CD4-positive, alpha-beta T cell treated with Interleukin-21 for 1 hour (primary cell): ENCODE measurements at places on chromosomes 12 and 14.

GRCh38 chr12:64679487-64680001, 69.2 kb downstream of the RASSF3 start:
- DNase-seq: peak; percentile 79

DNA sequence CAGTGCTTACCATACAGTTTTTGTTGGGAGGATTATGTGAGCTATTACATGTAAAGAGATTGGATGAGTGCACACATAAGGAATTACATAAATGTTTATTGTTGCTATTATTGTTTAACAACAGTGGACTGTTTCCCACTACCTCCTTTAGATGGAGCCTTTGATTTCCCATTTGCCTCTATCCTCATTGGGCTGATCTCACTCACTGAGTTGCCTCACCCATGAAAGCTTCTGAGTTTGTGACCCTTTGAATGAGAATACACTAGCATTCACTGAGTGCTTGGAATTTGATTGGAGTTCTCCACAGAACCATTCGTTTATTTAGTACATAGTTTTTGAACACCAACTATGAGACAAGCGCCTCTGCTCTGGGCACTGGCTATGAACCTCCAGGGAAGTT, 121.0 kb downstream of the HELB start:
- DNase-seq: no peak

- DNase-seq: no peak
Observed at GRCh38 chr12:92224685-92225331, 79.2 kb upstream of the BTG1 start.

DNA sequence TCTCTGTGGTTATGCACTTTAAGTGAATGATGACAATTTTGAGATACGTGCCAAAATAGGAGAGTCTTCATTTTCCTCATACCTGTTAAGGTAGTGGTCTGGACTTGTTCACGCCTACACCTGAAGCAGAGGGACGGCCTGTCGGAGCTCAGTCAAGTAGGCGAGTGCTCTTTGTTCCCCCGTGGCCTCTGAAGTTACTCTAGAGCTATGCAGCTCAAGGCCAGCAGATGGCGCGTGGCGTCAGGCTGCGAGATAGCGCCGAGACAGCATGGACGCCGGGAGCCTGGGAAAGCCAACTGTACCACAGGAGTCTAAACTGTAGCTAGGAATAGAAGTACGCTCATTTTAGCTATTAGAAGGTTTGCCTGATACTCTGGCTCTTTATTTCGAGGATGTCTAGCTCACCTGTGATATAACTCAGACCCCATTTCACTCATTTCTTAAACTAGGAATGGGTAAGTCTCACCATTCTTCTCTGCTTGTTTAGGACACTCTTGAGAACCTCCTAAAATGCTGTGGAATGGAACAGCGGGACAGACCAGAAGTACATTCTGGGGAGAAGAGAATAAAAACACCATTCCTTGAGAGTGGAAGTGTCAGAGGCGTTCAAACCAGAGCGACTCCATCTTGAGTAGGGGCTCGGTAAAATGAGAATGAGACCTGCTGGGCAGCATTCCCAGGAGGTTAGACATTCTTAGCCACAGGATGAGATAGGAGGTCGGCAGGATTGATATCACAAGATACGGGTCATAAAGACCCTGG, 267.4 kb upstream of the HMGA2 start:
- DNase-seq: peak; percentile 50

- DNase-seq: no peak
Observed at GRCh38 chr12:22101749-22102243, 55.8 kb downstream of the CMAS start.

GRCh38 chr14:103735439-103735814, 19.8 kb downstream of the ZFYVE21 start:
- no peak for DNase-seq

DNA sequence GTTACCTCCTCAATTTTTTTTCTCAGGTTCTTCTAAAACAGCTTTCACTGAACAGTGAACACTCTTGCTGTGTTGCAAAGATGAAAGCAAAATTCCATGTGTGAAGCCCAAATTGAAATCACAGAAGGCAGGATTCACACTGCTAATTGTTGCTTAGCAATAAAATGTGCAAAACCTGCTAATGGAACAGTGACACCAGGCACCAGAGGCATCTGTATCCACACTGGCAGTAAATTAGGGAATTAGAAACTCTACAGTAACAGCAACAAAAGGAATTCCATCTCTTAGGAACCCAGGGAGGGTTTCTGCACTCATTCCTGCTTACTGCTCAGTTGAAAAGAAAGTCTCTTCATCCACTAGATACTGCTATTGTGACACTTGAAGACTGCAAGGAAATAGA, 202.3 kb downstream of the GXYLT1 start:
- DNase-seq: no peak

DNA sequence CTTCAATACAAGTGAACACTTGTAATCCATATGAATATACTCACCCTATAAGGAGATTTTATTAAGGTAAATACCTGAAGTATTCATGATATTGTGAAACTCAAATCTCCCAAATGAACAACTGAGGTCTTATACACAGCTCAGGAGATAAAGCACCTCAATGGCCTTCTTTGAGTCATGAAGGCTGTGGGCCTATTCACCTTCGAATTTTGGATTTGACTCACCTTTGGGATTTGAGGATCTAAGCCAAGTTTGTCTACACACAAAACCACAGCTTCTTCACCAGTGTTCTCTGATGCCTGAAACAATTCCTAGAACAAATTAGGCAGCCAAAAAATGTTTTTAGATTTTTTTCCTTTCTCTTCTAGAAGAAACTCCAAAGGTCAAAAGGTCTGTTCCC, 194.1 kb downstream of the NUAK1 start:
- no peak for DNase-seq

- no peak for DNase-seq
Observed at GRCh38 chr14:71429902-71430301, 502.3 kb upstream of the RGS6 start.

DNA sequence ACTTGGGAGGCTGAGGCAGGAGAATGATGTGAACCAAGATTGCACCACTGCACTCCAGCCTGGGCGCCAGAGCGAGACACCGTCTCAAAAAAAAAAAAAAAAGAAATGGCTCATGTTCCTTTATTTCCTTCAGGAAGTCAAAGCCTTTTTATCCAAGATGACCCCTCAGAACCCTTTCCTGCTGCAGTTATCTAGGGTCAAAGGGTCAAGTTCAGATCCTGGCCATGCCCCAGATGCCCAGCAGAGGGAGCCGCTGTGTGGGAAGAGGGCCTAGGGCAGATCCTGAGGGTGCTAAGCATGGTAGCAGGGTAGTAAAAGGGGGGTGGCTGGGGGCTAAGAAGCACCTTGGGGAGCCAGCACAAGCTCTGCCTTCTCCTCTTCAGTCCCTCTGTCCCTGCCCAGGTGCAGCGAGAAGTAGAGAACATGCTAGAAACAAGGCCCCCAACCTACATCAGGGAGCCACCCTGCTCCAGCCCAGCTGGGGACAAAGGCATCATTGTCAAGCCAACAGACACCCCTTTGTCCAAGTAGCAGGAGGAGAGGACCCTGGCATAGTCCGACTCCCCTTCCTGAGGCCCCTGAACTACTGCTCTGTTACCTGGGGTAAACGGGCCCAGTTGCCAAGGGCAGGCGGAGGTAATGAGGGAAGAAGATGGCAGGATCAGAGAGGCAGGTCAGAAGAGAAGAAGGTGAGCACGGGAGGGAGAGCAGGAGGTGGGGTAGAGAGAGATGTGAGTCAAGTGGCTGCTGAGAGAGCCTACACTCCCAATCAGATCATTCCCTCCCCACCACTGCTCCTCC, 6.5 kb downstream of the NFE2 start:
- peak; percentile 68 for DNase-seq

- peak; percentile 1 for DNase-seq
Observed at GRCh38 chr12:63151623-63152320, 771 bp upstream of the AVPR1A start.

DNA sequence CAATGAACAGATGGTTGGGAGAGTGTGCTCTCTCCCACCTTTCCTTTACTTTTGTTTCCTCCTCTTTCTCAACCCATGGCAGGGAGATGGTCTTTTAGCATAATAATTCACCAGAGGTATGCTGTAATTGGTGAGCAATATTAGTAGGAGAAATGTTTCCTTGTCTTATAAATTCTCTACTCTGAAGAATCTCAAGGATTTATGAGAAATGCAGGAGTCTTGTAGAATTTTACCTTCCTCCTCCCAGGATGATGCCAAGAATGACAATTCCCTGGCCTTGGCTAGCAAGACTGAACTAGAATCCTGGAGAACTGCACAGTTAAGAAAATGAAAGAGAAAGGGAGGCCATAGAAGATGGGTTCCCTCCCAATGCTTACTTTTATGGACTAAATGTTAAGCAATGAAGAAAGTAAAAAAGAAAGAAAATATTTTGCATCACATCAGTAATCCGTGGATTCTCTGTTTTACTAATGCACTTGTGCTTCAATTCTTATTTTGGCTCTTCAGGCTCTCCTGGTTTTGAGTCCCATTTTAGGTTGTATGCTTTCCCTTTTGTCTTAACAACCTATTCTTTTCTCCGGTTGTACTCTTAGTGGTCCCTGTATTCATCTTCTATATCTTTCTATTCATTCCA, 192.9 kb upstream of the GARIN6 start:
- no peak for DNase-seq

DNA sequence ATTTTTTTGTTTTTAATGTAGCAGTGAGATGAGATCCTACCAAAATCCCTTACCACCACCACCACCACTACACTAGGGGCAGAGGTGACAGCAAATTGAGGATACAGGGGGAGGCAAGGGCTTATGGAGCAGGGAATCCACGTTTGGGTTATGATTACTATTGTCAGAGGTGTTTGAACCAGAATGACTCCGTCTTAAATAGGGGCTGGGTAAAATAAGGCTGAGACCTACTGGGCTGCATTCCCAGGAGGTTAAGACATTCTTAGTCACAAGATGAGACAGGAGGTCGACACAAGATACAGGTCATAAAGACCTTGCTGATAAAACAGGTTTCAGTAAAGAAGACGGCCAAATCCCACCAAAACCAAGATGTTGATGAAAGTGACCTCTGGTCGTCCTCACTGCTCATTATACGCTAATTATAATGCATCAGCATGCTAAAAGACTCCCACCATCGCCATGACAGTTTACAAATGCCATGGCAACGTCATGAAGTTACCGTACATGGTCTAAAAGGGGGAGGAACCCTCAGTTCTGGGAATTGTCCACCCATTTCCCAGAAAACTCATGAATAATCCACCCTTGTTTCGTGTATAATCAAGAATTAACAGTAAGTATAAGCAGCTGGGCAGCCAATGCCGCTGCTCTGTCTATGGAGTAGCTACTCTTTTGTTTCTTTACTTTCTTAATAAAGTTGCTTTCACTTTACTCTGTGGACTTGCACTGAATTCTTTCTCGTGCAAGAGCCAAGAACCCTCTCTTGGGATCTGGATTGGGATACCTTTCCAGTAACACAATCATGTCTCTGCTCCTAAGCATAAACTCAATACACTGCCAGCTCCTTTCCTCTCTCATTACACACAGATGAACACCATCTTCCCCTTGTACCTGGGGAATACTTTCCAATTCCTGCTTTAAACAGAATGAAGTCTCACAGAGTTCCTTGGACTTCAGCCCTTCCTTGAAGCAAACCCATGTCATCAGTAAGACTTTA, 16.7 kb upstream of the CRY1 start:
- DNase-seq: no peak

GRCh38 chr12:76264611-76265012, 83.6 kb downstream of the BBS10 start:
- DNase-seq: no peak

DNA sequence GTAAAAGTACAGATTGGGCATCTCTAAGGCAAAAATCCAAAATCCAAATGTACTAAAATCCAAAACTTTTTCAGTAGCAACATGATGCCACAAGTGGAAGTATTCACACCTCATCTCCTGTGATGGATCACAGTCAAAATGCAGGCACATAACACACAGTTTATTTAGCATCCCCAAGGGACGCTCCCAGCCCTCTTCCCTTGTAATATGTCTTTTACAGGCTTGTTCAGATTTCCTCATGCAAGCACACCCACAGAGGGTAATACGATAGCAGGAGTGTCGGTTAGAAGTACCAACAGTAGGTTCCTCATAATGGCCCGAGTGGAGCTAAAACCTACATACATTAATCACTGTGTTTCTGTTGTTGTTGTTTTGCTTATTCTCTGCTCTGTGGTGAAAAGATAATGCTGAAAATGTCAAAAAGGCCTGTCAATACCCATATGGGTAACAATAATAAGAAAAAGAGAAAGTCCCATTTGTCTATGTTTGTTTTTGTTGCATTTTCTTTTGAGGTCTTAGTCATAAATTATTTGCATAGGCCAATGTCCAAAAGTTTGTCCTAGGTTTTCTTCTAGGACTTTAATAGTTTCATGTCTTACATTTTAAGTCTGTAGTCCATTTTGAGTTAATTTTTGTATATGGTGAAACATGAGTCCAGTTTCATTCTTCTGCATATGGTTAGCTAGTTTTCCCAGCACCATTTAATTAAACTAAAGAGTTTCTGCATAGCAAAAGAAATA, 133.1 kb downstream of the LRIG3 start:
- no peak for DNase-seq

DNA sequence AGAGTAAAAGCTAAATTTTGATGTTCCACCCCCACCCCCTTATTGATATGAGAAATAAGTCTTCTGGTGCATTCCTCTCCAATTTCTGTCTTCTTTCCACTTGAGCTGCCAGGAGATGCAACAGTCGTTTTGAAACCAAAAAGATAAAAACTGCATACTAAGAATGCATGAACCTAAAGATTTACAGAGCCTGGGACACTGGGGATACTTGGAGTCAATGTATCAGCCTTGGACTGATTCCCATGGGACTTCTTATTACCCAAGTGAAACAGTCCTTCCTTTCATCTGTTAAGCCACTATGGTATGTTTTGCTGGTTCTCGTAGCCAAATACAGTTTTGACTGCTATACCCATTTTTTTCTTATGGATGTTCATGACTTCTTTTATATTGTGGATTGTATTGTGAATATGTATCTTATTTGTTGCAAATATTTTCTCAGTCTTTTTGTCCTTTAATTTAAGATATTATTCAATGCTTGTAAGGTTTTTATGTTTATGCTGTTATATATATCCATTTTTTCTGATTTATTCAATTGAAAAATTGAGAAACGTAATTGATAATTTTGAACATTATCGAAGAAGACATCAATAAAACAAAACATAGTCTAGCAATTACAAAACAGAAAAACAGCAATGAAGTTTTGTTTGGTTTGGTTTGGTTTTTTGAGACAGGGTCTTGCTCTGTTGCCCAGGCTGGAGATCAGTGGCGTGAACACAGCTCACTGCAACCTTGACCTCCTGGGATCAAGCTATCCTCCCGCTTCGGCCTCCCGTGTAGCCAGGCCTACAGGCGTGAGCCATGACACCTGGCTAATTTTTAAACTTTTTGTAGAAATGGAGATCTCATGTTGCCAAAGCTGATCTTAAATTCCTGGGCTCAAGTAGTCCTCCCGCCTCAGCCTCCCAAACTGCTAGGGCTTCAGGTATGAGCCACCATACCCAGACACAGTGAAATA, 85.4 kb upstream of the ETV6 start:
- no peak for DNase-seq
